ENCODE measurements at places on chromosomes 11 and 22. TPM values are rescaled to one million over a fixed set of nuclear protein-coding genes. Genes with fewer than 3 reads are reported as not detected.

CHCHD10 gene
- 1.0 TPM for total RNA-seq

SPTBN2 gene
- total RNA-seq: 0.47 TPM

USP2 gene
- not detected for total RNA-seq

TMPRSS13 gene
- not detected for total RNA-seq

Data from bronchial smooth muscle cell (primary cell).